ENCODE measurements at places on chromosomes 12 and 14.

DNA sequence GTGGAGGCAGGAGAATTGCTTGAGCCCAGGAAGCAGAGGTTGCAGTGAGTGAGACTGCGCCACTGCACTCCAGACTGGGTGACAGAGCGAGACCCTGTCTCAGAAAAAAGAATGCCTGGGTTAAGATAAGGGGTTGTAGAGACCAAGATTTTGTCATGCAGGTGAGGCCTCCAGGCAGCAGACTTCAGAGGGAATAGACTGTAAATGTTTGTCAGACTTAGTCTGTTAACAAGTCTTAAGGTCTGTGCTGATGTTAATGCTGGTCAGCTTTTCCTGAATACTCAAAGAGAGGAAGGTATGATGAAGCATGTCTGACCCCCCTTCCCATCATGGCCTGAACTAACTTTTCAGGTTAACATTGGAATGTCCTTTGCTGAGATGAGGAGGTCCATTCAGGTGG is 83.0 kb upstream of the FUT8 start:
- DNase-seq = no peak

- DNase-seq = no peak
Measured at GRCh38 chr14:73749706-73750530, 35.7 kb upstream of the PNMA1 start.

DNA sequence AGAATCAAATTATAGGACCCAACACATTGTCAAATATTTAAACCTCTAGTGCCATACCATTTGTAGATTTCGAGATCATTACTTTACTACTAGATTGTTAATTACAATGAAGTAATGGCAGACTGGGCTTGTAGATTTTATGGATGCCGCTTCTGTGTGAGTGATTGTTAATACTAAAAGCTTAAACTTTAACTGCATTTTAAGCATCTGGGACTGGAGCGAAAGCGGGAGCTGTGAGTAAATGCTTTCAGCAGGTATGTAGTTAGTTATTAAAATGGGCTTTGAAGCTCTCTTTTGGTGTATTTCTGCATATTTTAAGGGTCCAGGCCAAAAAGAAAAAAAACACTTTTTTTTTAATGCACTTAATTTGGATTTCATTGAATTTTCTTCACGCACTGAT is 519.3 kb downstream of the MED13L start:
- no peak for DNase-seq

DNA sequence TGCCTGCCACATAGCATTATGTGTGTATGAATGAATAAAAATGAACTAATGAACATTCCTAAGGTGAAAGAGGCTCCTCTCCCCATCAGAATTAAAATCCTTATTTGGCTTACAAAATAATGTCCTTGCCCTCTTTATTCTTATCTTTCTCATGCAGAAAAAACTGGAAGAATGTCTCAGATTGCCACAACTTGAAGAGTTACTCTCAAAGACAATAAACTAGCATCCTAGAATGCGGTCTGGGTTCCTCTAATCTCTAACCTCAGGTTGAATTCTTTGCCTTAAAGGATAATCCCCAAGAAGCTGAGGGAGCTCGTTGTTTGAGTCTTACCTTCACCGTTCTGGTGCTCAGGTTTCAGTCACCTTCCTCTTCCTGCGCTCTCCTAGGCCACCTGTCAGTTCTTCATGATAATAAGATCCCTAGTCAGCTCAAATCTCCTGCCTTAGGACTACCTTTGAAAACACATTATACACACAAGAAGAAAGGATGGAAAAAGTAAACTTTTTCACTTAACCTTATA is 147.1 kb downstream of the PHLDA1 start:
- no peak for DNase-seq

- no peak for DNase-seq
Measured at GRCh38 chr12:131511803-131512561, 198.9 kb upstream of the SFSWAP start.

- DNase-seq = no peak
Measured at GRCh38 chr12:618605-619004, 44.6 kb downstream of the NINJ2 start.

DNA sequence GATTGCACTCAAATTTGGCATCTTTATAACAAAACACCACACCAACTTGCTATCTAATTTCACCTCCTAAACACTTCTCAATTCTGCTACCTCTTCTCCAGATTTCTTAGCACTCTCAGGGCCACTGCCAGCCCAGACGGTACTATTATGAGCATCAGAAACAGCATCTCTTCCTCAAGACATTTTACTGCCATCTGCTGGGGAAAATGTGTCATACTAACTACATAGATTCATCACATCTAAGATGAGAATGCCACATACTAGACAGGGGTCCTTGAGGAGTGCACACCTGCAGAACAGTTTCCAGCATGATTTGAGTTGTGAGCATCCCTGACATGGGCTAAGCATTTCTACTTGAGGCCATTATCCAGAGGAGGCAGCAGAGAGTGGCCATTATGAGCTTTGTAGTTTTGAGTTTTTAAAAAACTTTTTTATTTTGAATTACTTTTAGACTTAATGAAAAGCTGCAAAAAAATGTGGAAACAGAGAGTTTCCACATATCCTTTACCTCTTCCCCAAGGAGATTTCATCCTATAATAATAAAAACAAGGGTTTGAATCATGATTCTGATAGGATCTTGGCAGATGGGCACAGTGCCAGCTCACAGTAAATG is 15.1 kb upstream of the GRIP1 start:
- DNase-seq = peak; percentile 79

GRCh38 chr14:100062590-100062989 is 2.6 kb upstream of the EVL start:
- no peak for DNase-seq

DNA sequence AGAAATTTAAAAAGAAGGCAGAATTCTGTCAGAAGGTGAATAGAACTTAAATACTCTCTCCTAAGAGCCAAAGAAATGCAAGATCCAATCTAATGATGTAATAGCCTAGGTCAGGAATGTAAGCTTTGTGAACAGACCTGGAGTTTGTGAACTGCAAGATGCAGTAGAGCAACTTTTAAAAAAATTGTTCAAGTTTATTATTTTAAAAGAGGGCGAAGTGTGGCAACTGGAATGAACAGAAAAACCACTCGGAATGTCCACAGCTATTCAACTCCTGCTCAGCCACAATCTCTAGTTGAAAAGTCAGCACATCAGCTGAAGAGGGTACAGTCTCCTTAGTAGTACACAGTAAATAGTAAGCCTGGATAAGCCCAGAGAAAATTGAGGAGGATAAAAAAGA is 228.8 kb downstream of the PPFIA2 start:
- DNase-seq = peak; percentile 3

- no peak for DNase-seq
Measured at GRCh38 chr14:46057799-46058198, 593.8 kb downstream of the RPL10L start.

GRCh38 chr12:50922820-50923219 is 29.5 kb upstream of the HIGD1C start:
- DNase-seq = peak; percentile 74

GRCh38 chr12:113473400-113473799 is 1.7 kb upstream of the LHX5 start:
- no peak for DNase-seq

DNA sequence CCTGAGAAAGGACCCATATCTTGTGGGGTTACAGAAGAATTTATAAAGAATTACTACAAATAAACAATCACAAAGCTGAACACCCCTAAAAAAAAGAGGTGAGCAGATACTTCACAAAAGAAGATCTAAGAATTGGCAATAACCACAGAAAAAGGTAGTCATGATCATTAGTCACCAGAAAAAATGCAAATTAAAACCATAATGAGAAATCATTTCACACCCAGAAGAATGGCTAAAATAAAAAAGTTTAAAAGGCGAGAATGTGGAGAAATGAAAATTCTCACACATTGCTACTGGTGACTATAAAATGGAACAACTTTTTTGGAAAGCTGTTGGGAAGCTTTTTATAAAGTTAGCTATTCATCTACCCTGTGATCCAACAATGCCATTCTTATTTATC is 208.2 kb upstream of the GARIN6 start:
- no peak for DNase-seq

- no peak for DNase-seq
Measured at GRCh38 chr12:88574278-88574677, 6.0 kb downstream of the KITLG start.

DNA sequence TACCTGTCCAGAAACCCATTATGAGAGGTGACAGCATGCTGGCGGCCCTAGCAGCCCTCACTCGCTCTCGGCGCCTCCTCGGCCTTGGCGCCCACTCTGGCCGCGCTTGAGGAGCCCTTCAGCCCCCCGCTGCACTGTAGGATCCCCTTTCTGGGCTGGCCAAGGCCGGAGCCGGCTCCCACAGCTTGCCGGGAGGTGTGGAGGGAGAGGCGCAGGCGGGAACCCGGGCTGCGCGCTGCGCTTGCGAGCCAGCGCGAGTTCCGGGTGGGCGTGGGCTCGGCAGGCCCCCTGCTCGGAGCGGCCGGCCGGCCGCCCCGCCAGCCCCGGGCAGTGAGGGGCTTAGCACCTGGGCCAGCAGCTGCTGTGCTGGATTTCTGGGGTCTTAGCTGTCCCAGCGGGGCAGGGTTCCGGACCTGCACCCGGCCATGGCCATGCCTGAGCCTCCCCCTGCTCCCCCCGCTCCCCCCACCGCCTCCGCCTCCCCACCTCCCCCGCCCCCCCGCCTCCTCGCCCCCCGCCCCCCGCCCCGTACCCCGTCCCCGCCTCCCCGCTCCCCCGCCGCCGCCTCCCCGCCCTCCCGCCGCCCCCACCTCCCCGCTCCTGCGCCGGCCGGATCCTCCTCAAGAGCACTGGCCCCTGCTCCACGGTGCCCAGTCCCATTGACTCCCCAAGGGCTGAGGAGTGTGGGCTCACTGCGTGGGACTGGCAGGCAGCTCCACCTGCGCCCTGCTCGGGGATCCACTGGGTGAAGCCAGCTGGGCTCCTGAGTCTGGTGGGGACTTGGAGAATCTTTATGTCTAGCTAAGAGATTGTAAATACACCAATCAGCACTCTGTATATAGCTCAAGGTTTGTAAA is 163.1 kb downstream of the KLHL28 start:
- DNase-seq = no peak

DNA sequence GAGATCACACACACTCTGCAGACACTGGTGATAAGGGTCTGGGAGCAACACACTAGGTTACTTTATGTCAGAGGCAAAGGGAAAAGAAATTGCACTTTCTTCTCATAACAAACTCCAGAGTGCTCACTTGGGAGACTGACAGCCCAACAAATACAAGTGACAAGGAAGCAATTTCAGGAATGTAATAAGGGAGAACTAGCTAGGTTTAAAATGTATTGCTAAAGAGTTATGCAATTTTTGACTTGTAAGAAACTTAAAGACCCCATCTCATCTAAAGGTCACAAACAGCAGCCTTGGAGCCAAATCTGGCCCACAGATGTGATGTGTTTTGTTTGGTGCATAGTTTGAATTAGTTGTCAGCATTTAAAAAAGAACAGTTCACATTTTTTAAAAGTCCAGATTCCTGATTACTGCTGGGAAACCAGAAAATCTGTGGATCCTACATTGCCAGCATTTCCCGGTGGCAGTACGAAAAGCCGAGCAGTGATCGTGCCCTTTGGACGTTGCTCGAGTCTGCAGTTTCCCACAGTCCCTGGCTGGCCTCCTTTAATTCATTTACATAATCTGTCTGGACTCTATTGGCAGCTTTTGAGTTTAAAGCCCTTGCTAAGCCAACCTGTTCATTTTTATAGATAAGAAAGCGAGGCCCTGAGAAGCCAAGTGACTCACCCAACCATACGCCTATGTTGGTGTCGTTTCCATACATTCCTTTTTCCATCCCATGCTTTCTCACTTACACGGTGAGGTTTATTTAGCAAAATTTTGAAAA is 42.0 kb upstream of the ETV6 start:
- DNase-seq = peak; percentile 44

- DNase-seq = no peak
Measured at GRCh38 chr12:132726386-132726785, 15.7 kb downstream of the PGAM5 start.

DNA sequence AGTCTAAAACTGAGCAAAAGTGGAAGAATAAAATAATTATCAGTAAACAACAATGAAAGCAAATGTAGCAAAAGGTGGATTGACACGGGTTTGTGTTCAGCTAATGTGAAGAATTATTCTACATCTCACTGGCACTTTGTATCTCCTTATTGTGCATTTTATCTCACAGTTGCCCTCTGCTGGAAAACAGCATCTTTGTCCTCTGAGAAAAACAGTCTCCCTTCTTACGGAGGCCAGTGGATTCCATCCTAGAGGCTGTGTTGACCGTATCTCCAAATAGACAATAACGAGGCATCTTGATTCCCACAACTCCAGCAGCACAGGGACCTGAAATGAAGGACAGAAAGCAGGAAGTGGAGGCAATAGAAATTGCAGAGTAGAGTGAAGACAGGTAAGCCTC is 51.3 kb upstream of the PLBD1 start:
- DNase-seq = peak; percentile 53

DNA sequence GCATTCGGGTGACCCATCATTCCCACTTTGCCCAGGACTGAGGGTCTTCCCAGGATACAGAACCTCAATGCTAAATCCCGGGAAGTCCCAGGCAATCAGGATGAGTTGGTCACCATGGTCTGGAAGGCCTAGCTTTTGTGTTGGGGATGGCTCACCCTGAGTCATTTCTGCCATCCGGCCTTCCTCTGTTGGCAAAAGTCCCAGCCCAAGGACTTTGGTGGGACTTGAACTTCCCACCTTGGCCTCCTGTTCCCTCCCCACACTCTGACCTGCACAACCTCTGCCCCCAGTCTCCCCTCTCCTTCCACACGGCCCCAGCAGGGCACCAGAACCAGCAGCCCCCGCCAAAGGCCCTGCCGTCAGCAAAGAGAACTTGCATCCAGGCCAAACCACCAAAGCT is 24.6 kb upstream of the NCOR2 start:
- peak; percentile 60 for DNase-seq

DNA sequence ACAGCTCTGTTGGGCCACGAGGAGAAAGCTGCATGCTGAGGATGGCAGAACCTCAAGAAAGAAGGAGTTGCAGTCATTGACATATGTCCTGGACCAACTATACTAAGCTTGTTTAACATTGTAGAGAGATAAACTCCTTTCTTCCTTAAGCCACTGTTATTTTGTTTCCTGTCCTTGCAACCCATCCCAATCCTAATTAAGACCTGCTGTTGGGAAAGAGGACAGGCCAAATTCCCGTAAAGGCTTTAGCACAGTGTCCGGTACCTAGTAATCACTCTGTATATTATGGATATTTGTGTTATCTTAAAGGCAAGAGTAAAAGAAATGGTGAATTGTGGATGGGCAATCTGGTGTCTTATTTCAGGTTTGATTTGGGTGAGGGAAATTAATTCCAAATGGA is 53.5 kb upstream of the WSCD2 start:
- no peak for DNase-seq

GRCh38 chr12:111730420-111730819 is 36.3 kb upstream of the ALDH2 start:
- DNase-seq = no peak

DNA sequence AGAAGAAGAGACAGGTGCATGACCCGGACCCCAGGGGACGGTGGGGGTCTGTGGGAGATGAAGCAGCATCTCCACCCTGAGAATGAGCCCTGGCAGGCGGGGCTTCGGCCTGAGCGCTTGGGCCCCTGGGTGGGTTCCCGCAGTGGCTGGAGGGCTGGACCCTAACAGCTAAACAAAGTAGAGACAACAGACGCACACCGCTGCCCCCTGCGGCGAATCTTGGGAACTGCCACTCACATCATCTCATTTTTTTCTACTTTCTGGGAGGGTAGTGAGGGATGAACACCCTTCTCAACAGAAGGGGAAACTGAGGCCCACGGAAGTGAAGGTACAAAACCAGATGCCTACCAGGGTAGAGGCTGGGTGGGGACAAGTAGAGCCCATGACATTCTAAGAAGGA is 104.7 kb downstream of the RFLNA start:
- peak; percentile 46 for DNase-seq

GRCh38 chr12:188910-189621 is 24.9 kb downstream of the SLC6A12 start:
- DNase-seq = peak; percentile 58

- DNase-seq = peak; percentile 74
Measured at GRCh38 chr12:92439420-92439805, 263.4 kb upstream of the PLEKHG7 start.

All from fibroblast of pulmonary artery (primary cell).